ENCODE measurements at places on chromosomes 1 and 21. TPM values are rescaled to one million over a fixed set of nuclear protein-coding genes. Genes with fewer than 3 reads are reported as not detected.

Gene NBPF26
- 59.6 TPM for total RNA-seq

Gene PLD5
- 0.22 TPM for total RNA-seq

Gene ANGPTL7
- not detected for total RNA-seq

Gene ERICH3
- total RNA-seq: not detected
